ENCODE measurements at places on chromosomes 6 and 20.

DNA sequence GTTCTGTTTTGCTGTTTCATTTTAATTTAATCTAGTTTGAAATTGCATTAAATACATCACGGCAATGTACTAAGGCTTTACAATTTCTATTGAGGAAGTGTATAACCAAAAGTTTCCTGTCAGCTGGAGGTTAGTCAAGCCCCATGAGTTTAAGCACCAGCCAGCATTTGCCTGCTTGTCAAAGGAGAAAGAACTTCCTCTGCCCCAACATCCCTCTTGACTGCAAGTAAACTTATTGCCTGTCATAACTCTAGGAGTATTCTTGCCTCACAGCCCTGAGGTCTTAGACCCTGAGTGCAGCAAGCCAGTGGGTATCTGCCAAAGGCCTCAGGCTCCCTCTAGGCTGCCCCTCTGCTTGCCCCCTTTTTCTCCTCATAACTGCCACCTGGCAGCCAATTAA, 106.7 kb upstream of the INSM1 start:
- no peak for DNase-seq

GRCh38 chr20:3935295-3935955, 46.2 kb downstream of the PANK2 start:
- no peak for DNase-seq

DNA sequence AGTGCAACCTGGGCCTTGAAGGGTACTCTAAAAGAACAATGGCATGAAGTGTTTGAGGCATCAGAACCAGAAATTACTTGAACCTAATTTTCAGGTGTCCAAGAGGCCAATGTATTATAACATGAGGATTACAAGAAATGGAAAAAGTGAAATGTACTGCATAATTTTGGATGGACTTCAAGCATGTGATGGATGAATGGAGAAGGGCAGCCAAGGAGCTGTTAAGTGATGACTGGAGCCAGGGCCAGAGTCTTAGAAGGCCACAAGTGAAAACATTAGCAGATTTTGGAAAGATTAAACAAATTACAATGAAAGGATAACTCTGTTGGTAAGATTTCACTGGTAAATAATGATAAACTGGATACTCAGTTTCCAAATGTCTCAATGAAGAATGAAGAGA, 738.2 kb downstream of the CD109 start:
- DNase-seq, result no peak

GRCh38 chr6:26195376-26195923, 108.2 kb downstream of the HFE start:
- DNase-seq, result peak; percentile 97

DNA sequence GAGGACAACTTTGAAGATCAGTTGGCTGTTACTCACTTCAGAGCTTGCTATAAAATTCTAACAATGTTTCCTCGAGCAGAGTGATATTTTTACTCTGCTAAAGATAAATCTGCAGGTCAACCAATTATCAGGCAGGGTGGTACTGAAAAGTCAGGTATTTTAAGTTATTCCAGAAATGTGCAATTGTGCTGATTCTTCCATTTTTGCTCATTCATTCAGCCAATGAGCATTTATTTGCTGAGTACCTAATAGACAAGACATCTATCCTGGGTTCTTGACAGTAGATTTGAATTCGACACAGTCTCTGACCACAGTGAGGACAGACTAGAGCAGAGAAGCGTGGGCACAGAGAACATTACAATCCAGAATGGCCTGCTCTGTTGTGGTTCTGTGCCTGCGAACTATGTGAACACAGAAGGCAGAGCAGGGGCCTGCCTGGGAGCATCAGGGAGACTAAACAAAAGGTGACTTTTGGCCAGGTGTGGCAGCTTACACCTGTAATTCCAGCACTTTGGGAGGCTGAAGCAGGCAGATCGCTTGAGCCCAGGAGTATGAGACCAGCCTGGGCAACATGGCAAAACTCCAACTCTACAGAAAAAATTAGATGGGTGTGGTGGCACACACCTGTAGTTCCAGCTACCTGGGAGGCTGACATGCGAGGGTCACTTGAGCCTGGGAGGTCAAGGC, 14.8 kb downstream of the TPMT start:
- DNase-seq, result no peak

GRCh38 chr6:70390067-70390466, 23.2 kb upstream of the FAM135A start:
- DNase-seq, result no peak

- no peak for DNase-seq
Measured at GRCh38 chr6:71419217-71420094, 130.8 kb downstream of the OGFRL1 start.

DNA sequence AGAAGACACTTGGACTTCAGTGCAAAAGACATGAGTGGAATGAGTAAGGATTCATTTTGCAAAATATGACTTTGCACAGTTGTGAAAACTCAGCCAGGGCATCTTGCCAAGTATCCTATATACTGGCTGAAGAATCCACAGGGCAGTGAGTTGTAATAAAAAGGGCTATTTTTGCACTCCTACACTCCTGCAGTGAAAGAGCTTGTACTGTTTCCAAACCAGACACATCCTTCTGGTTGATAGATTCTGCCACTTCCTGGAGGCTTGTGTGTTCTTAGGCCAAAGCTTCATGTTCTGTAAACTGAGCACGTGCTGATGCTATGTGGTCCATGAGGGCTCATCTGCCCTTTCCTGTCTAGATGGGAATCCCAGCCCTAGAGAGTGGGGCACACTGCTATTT, 34.9 kb downstream of the GMPR start:
- DNase-seq, result peak; percentile 21

GRCh38 chr6:81812401-81812800, 59.9 kb upstream of the TENT5A start:
- DNase-seq, result no peak

DNA sequence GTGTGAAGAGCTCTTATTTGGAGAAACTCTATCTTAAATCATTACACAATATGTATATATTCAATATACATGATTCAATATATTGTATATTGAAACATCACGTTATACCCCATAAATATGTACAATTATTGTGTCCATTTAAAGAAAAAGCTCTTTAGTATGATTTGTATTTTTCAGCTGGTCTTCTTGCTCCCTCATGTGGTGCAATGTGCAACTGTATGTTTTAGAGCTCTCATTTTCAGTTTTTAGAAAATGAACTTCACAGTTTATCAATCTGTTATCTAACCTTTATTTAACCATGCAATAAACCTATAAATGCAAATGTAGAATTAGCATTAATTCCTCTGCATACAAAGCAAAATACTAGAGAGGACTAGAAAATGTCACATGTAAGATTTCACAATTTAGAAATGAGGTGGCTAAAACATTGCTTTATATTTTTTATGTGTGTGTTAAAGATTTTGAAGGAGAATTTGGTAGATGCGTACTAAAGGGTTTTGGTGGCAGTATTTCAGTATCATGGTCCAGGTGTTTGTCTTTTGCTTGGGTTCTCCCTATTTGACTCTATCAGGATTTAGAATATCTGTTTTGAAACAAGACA, 167.1 kb downstream of the PHF3 start:
- DNase-seq, result peak; percentile 6
